ENCODE measurements at places on chromosomes 12 and 14.

DNA sequence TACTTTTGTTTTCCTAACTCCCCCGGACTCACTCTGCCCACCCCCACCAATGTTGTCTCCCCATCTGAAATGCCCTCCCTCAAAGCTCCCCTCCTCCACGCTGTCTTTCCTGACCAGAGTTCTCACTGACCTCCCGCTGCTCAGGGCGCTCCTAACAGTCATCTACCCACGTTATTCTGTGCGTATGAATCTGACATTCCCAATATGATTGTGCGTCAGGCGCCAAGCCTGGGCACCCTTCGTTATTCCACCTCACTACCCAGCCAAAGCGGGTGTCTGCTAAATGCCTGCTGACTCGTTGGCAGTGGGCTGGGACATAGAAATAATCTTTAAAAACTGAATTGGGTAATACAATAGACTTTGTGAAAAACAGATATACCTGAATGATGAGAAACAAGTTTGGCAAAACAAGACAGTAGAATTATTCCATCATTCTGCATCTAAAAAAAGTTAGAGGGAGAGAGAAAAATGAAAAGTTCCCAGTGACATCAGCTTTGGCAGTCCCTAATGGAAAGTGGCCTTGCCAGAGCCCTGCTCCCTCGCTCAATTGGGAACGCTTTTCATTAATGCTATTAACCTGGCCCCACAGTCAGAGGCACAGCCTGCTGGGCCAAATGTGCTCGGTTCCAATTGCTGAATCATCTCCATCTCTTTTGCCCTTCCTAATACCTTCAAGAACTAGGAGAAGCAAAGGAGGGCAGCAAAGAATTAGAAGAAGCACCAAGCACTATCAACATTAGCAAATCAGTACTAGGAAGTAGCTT lies 74.0 kb upstream of the PLXNC1 start:
- no peak for DNase-seq

DNA sequence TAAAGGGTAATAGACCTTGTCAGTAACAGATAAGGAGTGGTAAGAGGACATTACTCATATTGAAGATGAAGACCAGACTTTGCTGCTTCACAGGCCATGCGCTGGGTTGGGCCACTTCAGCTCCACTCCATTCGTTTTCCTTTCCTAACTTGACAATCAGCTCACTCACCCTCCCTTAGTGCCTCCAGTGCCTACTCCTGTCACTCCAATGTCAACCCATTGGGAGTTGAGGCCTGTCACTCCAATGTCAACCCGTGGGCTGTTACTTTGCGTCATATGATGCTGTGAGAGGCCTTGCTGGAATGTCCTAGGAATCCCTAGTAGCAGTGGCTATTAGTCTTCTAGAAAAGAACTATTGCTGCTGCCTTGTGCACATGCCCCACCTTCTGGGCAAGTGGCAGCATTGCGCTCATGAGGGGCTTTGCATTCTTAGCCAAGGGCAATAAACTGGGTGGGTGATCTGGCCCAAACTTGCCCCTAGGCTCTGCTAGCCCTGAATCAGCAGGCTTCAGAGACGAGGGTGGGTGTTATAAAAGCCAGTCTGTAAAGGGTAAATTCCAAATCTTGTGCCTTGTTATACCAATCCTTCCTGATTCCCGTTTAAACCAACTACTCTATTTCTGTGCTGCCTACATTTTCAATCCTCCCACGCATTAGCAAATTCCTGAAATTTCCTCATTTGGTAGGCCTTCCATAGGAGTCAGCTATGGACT lies 36.1 kb downstream of the BAZ2A start:
- DNase-seq = peak; percentile 66

DNA sequence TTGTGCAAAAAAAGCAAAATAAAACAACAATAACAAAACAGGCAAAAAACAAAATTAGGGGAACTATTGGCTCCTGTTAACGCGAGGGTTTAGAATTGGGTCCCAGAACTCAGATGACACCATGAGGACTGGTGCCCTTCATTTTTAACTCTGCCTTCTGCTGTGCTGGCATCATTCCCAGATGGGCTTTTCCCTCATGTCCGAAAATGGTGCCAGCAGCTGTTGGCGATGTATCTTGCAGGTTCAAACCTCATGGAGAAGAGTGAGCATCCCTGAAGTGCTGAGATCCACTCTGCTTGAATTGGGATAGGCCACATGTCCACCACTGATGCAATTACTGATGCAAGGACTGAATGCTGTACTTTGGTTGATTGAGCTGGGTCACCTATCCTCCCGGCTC lies 61.1 kb downstream of the MYRFL start:
- DNase-seq = no peak

DNA sequence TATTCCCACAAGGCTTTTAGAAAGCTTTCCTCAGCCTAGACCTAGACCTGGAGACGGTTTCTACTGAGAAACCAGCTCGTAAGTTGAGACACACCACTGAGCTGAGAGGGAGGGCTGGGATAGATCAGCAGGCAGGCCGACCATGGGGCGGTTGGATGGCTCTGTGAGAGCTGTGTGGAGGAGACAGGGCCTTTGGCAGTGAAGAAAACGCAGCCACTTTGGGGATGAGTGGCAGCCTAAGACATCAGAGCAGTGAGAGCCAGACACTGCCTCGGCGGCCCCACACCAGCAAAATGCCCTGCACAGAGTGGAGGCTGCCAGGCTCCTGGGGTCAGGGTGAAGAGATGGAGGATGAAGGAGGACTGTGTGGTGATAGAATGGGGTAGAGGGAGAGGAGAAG lies 46.0 kb downstream of the CACNA2D4 start:
- no peak for DNase-seq

GRCh38 chr12:8564656-8565055 lies 24.0 kb upstream of the CLEC4E start:
- DNase-seq = no peak

- peak; percentile 10 for DNase-seq
Observed at GRCh38 chr12:84924981-84925380, 12.4 kb upstream of the SLC6A15 start.

GRCh38 chr12:121708313-121709063 lies 4.1 kb upstream of the TMEM120B start:
- no peak for DNase-seq

GRCh38 chr12:58601529-58601928 lies 318.8 kb downstream of the LRIG3 start:
- DNase-seq = no peak

- DNase-seq = no peak
Observed at GRCh38 chr14:101464310-101464983, 96.8 kb upstream of the DIO3 start.

- no peak for DNase-seq
Observed at GRCh38 chr14:51445001-51445390, 204.9 kb downstream of the TMX1 start.

- no peak for DNase-seq
Observed at GRCh38 chr12:56658921-56659320, 13.1 kb upstream of the ATP5F1B start.

- DNase-seq = peak; percentile 65
Observed at GRCh38 chr12:47776471-47777143, 3.6 kb downstream of the SLC48A1 start.

DNA sequence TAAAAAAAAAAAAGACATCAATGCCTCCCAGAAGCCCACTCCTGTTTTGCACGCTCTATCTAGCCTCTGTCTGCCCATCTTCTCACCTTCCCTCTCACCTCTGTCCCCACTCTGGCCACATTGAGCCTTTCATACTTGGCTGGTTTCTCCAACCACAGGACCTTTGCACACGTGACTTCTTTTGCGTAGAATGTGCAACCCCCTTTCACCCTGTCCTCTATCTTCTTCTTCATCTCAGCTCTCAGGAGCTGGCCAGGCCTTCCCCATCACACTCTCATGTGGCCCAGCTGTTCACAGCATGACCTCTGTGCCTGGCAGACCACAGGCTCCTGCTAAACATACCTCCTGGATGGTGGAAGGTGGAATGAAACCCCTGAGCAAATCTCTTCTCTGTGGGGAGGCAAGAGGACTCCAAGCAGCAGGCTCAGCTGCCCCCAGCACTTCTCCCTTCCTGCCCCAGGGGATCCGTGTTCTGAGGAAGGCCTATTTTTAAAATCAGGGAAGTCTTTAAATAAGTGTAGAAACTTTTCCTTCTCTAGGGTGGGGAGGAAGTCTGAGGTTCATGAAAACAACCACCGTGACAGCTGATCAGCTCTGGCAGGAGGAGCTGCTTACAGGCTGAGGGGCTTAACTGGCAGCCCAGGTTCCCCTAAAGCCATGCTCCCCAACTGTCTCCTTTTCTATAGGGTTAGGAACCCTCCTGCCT lies 11.6 kb downstream of the HVCN1 start:
- peak; percentile 78 for DNase-seq

DNA sequence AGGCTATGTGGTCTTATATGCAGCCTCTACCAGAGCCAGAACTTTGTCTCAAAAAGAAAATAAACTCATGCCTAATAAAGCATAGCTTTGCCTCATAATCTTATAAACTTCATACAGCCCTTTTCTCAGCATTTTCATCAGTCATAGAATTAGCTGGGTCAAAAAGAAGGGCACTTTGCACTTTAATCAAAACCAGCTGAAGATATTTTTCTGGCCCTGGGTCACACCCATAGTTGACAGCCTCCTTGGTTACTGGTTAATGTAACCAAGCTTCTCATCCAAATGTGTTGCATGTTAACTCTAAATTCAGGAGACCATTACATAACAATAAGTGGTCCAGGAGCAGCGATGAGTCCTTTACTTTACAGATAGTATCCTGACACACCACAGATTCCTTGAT lies 558.2 kb downstream of the FLRT2 start:
- DNase-seq = no peak

GRCh38 chr12:83276904-83277303 lies 590.2 kb downstream of the TMTC2 start:
- DNase-seq = no peak

- no peak for DNase-seq
Observed at GRCh38 chr14:33532553-33532952, 418.3 kb downstream of the EGLN3 start.

- DNase-seq = no peak
Observed at GRCh38 chr14:51260225-51260624, 20.2 kb downstream of the TMX1 start.

DNA sequence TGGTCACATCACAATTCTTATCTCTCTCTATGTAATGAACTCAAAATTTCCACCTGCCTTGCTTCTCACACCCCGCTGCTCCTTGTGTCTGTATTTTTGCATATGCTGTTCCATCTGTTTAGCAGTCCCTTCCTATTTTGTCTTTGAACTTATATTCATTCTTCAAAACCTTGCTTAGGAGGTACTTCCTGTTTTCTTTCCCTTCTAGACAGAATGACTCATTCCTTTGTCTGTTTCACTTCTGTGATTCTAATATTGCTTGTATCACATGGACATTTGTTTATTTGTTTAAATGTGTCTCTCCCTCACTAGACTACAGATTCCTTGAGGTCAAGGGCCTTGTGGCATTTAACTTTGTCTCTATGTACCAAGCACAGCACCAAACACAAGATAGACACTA lies 424.2 kb downstream of the ETNK1 start:
- DNase-seq = peak; percentile 9

GRCh38 chr14:53538316-53538881 lies 385.3 kb upstream of the DDHD1 start:
- no peak for DNase-seq

DNA sequence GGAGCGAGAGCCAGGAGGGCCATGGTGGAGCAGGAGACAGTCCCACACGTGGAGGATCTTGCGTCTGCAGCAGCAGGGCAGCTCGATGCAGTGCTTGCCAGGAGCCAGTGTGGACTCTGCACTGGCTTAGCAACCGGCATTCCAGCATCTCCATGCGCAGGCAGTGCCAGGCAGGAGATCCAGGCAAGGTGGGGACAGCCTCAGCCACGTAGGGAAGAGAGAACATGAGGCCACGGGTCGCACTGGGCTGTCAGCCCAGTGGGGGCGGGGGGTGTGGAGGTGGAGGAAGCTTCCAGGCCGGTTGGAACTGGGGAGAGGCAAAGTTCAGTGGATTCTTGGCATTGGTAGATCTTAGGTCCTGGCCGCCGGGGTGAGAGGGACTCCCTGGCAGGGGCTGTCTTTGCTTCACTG lies 121.0 kb upstream of the EVL start:
- no peak for DNase-seq

DNA sequence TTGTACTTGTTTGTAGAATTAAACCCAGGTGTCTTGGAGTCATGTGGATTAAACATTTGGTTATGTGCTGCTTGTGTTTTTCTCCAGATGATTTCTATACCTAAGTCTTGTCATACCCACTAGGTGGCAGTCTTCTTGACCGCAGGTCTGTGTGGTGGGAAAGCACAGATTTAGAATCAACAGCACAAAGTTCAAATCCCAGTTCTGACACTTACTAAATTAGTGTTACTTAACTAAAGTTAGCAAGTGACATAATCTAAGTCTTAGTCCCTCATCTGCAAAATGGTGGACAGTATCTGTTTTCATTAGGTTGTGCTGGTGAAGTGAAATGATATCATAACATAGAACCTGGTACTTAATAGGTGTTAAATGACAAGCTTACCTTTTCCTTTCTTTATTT lies 151.0 kb upstream of the ARHGAP5 start:
- peak; percentile 70 for DNase-seq

- no peak for DNase-seq
Observed at GRCh38 chr14:93951635-93952540, 24.5 kb downstream of the ASB2 start.

- DNase-seq = no peak
Observed at GRCh38 chr12:76101739-76102385, 17.4 kb upstream of the NAP1L1 start.

- DNase-seq = peak; percentile 97
Observed at GRCh38 chr12:52243856-52244614, 11.0 kb downstream of the KRT7 start.

DNA sequence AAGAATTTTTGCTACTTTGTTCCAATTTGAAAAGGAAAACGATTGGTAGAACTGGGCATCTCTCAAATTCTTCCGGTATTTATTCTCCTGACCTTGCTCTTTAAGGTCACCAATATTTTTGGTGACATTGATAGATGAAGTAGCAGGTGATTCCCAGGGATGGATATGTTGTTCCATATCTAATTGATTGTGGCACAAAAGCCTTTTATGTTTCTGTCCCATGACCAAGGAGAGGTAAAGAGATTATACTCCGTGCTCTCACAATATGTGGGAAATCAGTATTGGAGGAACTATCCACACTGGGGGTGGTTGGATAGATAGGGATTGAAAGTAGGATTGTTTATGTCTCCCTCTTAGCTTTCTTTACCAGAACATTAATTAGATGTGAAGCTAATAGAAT lies 61.7 kb upstream of the LRIG3 start:
- DNase-seq = no peak

DNA sequence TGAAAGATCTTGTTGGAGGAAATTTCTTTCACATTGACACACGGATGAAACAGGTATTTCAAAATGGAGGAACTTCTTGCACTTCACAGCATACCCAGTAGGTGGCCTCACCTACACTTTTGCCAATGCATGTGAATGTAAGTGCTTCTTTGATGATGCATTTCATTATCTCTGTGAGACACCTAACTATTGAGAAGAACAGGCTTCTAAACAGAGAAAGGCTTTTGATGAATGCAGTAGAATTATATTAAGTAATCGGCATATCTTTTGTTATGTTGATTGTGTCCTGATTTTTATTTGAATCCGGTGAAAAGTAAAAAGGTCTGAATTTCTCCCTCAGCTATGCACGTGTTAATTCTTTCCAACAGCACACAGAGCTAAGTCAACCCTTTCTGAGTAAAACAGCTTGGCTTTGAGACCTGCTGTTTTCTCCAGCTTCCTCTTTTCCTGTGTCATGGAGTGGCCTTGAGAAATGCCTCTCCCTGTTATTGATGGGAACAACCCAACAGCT lies 399.0 kb downstream of the NAV3 start:
- DNase-seq = peak; percentile 55

GRCh38 chr12:75978677-75979076 lies 52.9 kb downstream of the PHLDA1 start:
- DNase-seq = no peak

Data from common myeloid progenitor, CD34-positive (primary cell).